Activated CD4-positive, alpha-beta T cell treated with anti-CD3 and anti-CD28 coated beads, Interleukin-2, amount 50 U/mL, for 4 hours (primary cell): ENCODE measurements at places on chromosomes 3 and 15.
A peak's percentile ranks its signal among the peaks of the same experiment; 100 is the strongest.

DNA sequence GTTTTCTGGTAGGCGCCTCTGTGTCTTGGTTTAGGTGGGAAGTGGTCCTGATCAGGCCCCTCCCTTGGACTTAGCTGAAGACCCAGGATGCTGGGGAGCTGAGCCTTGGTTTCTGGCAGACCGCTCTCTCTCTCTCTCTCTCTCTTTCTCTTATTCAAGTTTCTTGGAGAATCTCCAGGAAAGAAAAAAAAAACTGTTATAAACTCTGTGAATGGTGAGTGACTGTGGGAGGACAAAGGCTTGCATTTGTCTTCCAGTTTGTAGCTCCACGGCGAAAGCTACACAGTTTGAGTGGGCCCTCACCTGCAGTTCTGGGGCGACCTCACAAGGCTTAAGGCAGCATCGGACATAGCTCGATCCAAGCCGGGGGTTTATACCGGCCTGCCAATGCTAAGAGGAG is 7.5 kb downstream of the DET1 start:
- DNase-seq, result no peak

DNA sequence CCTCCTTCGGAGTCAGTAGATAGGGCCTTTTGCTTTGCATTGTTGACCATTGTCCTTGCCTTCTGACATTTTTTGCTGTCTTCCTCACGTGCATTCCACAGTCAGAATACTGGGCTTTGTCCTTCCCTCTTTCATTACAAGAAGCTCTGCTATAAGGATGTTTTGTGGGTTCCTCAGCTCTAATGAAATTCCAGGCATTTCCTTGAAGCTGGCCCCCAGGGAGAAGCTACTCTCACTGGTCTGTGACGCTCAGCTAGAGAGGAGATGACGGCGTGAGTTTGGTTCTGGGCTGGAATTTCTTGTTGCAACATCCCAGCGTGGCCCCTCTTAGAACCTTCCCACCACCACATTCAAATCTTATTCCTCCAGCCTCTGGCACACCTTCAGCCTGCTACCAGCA is 210.2 kb downstream of the TJP1 start:
- no peak for DNase-seq

DNA sequence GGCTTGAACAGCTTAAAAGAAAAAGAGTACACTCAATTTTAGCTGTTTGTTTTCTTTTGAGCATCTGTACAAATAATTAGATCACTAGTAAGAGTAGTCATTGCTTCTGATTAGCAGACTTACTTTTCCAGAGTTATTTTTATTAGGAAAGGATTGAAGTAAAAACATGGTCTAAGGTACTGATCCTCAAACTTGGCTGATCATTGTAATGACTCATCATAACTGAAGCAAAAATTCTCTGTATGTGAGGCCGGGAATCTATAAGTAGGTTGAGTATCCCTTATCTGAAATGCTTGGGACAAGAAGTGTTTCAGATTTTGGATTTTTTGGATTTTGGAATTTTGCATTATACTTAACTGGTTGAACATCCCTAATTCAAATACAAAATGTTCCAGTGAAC is 12.4 kb downstream of the NMD3 start:
- no peak for DNase-seq

DNA sequence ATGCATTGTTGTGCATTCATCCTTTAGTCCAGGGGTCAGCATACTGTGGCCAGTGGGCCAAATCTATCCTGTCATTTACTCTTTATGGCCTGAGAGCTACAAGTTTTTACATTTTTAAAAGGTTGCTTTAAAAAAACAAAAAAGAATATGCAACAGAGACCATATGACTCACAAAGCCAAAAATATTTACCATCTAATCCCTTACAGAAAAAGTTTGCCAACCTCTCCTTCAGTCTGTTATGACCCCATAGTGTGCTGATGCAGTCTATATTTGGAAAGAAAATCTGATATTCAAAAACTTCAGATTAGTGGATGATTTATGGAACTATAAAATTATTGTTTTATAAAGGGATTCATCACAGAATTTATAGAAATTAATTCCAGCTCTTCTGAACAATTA is 237.5 kb upstream of the IL12A start:
- no peak for DNase-seq

GRCh38 chr3:184255291-184256039 is 5.9 kb downstream of the CAMK2N2 start:
- DNase-seq, result no peak

DNA sequence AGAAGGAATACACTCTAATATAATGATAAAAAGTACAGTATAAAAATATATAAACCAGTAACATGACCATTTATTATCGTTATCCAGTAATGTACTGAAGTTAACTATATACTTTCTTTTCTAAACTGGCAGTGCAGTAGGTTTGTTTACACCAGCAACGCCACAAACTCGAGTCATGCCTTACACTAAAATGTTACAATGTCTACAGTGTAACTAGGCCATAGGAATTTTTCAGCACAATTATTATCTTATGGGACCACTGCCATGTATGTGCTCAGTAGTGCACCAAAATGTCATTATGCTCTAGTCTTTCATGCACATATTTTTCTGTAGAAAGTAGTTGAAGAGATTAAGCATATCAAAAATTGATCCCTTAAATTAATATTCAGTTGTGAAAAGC is 609.8 kb upstream of the BCHE start:
- DNase-seq, result no peak

GRCh38 chr3:31892916-31893573 is 88.0 kb downstream of the OSBPL10 start:
- DNase-seq, result no peak

- no peak for DNase-seq
Measured at GRCh38 chr3:119841808-119842471, 60.0 kb downstream of the NR1I2 start.

- no peak for DNase-seq
Measured at GRCh38 chr3:111215481-111215880, 143.9 kb downstream of the NECTIN3 start.

GRCh38 chr3:9347887-9348286 is 15.0 kb upstream of the THUMPD3 start:
- DNase-seq, result no peak

GRCh38 chr3:131568460-131568859 is 65.7 kb upstream of the MRPL3 start:
- DNase-seq, result no peak

DNA sequence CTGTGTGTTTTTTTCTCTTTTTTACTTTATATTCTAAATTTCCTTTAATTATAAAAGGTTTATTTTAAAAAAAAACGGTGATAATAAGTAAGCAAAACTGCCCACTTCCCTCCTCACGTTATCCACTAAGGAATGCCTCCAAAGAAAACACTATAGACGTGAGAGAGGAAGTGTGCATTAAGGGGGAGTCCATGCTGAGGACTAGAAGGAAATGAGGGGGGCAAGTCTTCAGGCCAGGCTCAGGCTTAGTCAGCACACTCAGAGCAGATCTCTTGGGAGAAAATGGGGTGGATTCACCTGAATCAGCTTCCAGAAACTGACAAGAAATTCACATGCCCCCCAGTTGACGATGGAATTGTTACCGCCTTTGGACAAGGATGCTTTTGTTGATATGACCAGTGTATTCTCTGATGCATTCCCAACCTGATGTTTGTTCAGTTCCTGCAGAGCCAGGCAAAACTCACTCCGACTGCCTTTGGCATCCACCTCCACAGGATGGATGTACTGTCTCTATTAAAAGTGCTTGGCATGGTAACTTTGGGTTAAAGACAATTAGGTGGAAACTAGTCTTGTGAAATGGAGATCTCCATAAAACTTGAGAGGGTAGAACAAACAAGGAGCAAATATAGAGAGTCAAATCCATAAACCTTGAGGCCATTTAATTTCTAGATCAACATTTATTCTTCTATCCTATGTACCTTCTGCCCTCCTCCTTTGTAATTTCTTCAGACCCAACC is 167.8 kb downstream of the MYRIP start:
- DNase-seq, result no peak

GRCh38 chr3:9806137-9806536 is 3.9 kb upstream of the TTLL3 start:
- DNase-seq, result no peak

GRCh38 chr15:25244731-25245585 is 193.9 kb downstream of the UBE3A start:
- DNase-seq, result no peak

DNA sequence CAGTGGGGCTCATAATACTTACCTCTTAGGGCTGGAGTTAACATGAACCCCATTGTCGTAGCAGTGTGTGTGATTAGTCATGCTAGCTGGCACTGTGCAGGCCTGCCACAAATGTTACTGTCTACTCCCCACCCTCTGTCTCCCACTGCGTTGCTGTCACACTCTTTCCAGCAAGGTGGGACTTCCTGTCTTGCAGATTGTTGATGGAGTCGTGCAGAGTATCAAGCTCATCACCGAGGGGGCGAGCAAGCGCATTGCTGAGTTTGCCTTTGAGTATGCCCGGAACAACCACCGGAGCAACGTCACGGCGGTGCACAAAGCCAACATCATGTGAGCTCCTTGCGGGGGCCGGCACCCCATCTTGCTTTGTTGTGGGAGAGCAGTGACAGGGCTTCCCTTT is 12.9 kb downstream of the IDH3A start:
- peak; percentile 41 for DNase-seq

DNA sequence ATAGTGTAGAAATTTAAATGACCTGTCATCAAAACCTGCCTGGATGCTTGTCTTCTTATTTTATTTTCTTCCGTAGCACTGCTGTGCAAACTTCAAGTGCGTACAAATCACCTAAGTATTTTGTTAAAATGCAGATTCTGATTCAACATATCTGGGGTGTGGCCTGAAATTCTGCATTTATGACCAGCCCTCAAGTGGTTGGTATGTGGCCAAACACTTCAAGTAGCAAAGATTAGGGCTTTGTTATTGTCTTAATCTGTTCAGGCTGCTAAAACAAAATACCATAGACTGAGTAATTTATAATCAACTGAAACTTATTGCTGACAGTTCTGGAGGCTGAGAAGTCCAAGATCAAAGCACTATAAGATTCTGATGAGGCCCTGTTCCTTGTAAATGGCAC is 97.6 kb upstream of the LRRC3B start:
- no peak for DNase-seq

DNA sequence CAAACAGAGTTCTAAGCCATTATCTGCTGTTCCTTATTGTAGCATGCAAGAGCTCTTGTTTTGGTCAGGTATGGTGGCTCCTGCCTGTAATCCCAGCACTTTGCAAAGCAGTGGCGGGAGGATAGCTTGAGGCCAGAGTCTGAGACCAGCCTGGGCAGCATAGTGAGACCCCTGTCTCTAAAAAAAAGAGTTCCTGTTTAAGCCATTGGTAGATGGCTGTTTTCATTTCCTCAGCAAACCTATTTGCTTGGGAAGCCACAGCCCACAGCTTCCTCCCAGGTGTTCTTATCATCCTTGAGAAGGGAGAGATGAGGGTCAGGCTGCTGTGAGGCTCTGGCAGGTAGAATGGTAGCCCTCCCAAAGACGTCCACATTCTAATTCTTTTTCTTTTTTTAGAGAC is 24.4 kb upstream of the FAM81A start:
- DNase-seq, result no peak

GRCh38 chr15:73318463-73319351 is 50.1 kb downstream of the HCN4 start:
- no peak for DNase-seq

DNA sequence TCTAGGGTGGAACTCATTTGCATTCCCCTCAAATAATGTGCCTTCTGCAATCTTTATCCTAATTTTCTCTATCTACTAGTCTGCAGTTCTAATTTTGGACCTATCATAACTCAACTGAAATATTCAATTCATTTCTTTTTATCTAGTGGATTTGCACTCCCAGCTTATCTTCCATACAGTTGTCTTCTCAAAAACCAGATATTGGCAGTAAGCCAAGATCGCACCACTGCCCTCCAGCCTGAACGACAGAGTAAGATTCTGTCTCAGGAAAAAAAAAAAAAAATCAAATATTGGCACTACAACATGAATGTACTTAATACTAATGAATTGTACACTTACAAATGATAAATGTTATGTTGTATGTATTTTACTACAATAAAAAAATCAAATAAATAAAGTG is 18.0 kb upstream of the CHMP2B start:
- no peak for DNase-seq

DNA sequence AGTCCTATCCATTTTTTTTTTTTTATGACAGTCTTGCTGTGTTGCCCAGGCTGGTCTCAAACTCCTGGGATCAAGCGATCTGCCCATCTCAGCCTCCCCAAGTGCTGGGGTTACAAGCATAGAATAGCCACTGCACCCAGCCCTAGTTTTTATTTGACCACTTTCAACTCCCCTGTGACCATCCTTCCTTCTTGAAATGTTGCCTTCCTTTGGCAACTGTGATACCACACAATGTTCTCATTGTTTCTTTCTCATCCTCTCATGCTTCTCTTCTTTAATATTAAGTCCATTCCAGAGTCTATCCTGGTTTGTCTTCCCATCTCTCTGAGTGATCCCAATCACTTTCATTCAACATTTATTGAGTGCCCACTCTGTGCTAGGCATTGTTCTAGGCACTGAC is 7.9 kb upstream of the GPD1L start:
- DNase-seq, result no peak

DNA sequence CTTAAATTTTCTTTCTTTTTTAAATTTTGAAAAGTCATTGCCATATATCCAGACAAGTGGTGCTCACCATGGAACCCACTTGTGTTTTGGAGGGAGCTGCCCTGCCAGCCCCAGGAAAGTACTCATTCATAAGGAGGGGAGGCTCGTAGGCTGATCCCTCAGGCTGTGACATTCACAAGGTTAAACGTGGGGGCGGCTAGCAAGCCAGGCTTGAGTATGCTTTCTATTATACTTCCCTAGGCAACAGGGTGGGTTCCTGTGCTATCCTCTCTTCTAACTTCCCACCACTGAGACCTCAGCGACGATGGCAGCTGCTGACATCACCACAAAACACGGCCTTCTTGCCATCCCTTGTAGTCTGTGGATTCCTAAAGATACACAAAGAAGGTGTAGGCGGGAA is 160.5 kb upstream of the C2CD4B start:
- DNase-seq, result no peak

DNA sequence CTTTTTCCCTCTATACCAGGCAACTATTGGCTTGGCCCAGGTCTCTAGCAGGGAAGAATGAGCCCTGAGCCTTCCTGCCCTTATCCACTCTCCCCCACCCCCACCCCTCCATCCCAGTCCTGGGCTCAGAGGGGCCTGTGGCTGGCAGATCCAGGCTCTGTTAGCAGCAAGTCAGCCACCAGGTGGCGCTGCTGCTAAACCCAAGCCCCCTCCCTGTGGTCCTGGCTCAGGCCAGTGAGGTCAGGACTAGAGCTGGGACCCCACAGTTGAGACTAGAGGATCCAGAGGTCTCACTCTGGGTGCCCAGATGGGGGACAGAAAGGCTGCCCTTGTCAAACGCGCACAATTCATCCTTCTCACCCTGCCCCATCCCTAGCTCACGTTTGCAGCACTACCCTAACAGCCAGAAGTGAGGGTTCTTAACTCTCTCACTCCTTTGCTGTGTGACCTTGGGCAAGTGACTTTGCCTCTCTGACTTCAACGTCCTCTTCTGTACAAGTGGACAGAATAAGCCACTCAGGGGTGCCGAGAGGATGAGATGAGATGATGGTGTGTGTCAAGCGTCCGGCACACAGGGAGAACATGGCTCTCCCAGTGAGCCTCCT is 46.8 kb upstream of the SLC6A1 start:
- DNase-seq, result peak; percentile 7

DNA sequence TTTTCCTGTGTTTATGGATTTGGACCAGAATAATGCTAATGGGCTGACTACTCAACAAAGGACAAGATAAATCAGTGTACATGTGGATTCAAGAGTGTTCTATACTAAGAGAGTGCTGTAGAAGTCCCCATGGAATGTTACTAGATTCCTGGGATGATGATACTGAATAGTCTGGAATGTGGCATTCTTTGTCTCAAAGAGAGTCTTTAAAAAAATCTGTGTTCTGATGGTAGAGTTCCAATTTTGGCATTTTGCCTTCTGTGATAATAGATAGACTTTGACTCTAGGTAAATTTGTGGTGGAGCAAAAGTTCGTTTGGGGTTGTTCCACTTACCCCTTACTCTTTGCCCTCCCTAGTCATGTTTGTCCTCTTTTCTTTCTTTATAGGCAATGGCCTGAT is 43.7 kb downstream of the NMD3 start:
- DNase-seq, result no peak
